ELR (cell line): ENCODE measurements at places on chromosomes 13 and 19.
A peak's percentile ranks its signal among the peaks of the same experiment; 100 is the strongest.

GRCh38 chr13:78604782-78605611 is 1.6 kb upstream of the POU4F1 start:
- peak; percentile 64 for DNase-seq

DNA sequence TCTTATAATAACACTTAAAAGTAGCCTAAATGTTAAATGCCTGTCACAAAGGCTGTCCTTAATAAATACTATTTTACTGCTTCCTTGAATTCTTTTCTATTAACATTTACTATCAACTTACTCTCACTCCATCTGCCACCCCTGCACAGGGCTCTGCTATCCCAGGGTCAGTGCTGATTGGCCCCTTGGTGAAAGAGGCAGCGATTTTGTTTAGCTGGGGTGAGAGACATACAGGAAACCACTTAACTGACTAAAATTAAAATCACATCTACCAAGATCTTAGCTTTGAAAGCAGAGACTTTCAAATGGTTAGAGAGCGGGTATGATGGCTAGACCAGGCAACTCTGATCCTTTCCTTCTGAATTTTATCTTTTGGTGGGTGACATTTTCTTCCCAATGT is 149.9 kb upstream of the HTR2A start:
- DNase-seq: no peak

DNA sequence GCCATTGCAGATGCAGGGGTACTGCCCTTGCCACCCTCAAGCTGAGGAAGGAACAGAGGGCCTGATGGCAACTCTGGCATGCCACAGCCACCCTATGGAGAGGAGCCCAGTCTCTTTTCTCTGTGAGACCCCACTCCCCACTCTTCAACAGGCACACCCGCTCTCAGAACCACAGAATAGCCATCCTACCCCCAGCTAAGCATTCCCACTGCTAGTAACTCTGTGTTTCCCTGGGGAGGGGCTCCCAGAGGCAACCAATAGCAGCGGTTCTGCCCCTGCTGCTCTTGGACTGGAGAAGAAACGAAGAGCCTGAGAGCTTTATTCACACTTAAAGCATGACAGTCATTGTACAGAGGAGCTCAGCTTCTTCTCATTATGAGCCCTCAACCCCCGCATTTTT is 49.3 kb downstream of the UBL3 start:
- no peak for DNase-seq

DNA sequence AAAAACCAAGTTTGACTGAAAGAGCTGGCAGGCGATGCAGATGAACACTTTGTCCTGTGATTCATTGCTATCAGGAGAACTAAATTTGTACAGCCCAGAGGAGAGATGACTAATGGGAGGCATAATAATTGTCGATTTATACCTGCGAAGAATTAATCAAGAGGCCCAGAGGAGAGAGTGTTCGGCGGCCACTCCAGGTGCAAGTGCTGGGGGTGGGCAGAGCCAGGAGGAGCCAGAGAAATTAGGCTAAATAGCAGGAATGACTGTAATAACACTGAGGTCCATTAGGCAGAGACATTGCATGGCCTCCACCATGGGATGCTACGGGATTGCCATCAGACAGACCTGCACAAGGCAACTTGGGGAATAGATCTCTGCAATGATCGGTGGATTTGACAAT is 107.7 kb upstream of the UQCRFS1 start:
- no peak for DNase-seq

GRCh38 chr13:20160306-20161274 is at the start of gene GJA3:
TSS of gene GJA3 (minus strand) at chr13:20161052. CDS start at chr13:20143288, 17,764 bp downstream.
- peak; percentile 70 for DNase-seq

DNA sequence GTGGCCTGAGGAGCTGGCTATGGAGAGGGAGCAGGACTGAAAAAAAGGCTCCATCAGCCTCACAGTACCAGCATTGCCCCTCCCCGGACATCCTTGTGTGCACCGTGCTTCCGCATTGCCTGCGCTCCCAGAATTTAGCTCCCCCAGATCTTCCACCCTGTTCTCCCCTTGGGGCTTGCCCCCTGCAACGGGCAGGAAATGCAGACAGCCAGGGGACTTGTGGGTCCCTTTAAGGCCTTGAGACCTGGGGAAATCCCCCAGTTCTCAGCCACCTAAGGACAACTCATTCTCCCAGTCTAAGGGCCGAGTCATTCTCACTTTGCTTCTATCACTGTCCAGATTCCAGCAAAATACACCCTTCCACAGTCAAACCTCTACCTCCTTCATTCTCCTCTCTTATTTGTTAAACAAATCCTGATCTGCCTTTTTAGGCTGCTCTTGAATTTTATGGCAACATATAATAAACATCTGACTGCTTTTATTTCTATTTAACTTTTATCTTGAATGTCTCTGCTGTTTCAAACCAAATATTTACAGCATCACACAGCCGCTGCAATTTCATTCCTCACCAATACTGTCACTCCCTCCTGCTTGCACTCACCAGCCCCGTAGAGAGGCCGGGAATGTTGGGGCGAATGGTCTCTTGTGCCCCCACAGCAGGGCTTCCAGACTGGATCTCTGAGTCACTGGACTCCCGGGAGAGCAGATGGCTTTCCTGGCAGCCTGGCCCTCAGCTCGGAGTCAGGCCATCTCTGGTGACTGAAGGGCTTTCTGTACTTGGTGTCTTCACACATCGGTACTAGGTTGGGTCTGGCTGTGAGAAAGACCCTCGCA is 221.9 kb downstream of the TSHZ3 start:
- peak; percentile 94 for DNase-seq

- DNase-seq: no peak
Observed at GRCh38 chr19:51959791-51960190, 26.8 kb downstream of the ZNF350 start.

DNA sequence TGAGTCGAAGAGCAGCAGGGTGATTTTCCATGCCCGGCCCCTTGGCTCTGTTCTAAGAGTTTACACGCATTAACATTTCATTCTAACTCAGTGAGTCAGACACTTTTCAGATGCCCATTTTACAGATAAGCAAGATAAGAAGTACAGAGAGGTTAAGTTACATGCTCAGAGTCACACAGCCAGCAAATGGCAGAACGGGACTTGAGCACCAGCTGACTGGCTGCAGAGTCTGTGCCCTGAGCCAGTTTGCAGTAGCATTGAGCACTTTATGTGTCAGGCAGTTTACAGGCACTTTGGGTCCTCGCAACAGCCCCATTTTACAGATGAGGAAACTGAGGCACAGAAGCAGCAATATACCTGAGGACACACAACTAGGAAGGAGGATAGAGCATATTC is 19.0 kb downstream of the CCDC8 start:
- peak; percentile 38 for DNase-seq

GRCh38 chr19:3914199-3914598 is 18.7 kb upstream of the NMRK2 start:
- DNase-seq: no peak

GRCh38 chr13:31663880-31664585 is 75.3 kb upstream of the RXFP2 start:
- no peak for DNase-seq

DNA sequence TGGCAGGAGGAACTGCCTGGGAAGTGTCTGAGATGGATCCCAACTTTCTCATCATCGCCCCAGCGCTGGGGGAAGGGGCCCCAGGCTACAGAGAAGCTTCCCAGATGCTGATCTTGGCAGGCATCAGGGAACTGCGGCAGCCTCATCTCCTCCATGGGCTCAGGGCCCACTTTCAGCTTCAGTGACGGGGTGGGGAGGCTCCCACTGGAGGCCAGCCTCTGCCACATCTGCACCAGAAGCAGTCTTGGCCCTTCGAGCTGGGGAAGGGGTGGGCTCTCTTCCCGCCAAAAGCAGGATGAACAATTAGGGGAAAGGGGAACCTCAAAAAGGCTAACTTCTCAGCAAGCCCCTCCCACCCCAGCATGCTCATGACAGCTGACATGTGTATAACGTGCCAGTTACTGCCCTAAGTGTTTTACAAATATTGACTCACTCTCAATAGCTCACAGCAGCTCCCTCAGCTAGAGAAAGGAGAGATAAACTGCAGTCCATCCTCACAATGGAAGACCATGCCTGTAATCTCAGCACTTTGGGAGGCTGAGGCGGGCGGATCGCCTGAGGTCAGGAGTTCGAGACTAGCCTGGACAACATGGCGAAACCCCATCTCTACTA is 7.1 kb upstream of the S1PR2 start:
- DNase-seq: peak; percentile 32

DNA sequence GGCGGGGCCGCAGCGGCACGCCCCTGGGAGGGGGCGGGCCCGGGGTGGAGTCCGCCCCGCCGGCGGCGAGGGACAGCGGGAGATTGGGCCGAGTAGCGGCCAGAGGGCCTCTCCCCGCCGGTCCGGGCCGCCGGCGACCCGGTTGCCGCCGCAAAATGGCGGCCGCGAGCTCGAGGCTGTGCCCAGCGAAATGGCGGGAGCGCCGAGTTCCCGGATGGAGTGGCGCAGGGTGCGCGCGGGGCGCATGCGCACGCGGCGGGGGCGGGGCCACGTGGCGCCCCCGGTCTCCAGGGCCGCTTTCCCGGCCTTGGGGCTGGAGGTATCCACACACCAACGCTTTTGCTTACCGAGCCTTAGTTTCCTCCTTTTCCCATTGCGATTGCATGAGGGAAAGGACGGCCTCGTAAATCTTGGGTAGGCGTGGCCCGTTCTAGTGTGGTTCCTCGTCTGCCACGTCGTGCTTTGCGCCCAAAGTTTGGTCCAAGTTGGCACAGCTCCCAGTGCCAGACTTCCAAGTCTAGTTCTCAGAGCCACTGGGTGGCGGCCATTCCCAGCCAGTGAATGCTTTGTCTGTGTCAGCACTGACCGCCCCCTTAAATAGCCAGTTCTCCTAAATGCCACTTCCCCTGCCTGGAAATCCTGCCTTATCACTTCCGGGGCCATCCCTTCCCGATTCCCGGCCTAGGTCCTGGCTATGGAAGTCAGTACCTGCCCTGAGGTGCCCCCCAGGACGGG is 513 bp downstream of the CIRBP start:
- peak; percentile 88 for DNase-seq

DNA sequence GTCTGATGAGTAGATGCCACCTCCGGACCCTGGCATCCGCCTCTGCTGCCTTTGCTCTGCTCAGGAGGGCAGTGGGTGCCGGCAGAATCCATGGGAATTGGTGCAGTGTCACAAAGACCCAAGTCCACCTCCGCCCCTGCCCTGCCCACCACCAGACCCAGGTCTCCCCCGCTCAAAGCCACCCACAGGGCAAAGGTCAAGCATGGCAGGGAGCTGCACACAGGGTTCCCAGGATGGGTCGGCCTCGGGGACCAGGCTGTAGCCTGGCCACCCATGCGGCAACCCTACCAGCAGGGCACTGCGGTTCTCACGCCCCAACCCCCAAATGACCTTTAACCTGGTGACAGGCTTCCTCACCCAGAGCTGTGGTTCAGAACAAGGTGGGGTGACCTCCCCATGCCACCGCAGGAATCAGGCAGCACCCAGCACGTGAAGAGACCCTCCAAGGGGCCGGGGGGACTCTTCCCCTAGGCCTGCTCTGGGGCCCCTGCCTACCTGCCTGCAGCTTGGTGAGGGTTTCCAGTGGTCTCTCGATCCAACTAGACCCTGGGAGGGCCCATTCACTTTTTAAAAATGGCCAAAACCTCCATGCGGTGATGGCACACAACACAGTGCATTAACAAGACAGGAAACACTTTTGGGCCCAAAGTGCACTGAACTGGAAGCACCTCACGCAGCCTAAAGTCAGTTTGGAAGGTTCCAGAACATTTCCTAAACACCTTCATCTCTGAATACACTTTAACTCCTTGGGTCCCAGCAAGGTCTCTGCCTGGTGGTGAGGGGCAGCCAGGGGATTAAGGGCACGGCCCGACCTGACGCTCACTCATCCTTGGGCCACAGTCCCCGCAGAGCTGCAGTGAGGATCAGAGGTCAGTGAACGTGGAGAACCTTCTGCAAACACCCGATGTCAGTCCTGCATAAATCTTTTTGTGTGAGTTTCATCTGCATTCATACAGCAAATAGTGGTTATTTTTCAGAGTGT is 11.0 kb downstream of the GAS6 start:
- DNase-seq: no peak

GRCh38 chr19:55437410-55437809 is 5.7 kb downstream of the SHISA7 start:
- DNase-seq: peak; percentile 72

DNA sequence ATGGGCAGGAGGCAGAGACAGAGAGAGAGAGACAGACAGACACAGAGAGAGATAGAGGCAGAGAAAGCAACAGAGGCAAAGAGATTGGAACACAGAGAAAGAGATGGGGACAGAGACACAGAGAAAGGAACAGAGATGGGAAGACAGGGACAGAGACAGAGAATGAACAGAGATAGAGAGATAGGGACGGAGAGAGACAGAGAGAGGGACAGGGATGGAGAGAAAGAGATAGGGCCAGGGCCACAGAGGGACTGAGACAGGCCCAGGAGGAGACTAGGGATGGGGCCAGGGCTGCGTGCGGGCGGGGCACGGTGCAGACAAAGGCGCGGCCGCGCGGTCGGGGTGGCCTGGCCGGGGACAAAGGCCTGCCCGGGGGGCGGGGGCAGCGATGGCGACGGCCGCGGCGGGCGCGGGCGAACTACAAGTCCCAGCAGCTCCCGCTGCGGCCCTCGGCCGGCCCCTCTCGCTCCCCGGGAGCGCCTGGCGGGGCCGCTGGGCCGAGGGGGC is at the start of gene ZNF358:
ZNF358 (plus strand) TSS at position 459 of the 507 bp plus-strand sequence. CDS start 3,140 bp downstream, outside the sequence.
- peak; percentile 73 for DNase-seq

- no peak for DNase-seq
Observed at GRCh38 chr13:55673910-55674309, 1466.8 kb upstream of the PRR20A start.

DNA sequence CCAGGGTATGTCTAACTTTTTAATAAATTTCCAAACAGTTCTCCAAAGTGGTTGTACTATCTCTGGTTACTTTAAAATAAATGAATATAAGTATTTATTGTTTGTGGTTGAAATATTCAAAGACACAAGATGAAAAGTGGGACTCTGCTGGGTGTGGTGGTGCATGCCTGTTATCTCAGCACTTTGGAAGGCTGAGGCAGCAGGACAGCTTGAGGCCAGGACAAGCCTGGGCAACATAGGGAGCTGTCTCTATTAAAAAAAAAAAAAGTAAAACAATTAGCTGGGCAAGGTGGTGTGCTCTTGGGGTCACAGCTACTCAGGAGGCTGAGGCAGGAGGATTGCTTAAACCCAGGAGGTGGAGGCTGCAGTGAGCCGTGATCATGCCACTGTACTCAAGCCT is 10.4 kb downstream of the PNMA8A start:
- DNase-seq: no peak

DNA sequence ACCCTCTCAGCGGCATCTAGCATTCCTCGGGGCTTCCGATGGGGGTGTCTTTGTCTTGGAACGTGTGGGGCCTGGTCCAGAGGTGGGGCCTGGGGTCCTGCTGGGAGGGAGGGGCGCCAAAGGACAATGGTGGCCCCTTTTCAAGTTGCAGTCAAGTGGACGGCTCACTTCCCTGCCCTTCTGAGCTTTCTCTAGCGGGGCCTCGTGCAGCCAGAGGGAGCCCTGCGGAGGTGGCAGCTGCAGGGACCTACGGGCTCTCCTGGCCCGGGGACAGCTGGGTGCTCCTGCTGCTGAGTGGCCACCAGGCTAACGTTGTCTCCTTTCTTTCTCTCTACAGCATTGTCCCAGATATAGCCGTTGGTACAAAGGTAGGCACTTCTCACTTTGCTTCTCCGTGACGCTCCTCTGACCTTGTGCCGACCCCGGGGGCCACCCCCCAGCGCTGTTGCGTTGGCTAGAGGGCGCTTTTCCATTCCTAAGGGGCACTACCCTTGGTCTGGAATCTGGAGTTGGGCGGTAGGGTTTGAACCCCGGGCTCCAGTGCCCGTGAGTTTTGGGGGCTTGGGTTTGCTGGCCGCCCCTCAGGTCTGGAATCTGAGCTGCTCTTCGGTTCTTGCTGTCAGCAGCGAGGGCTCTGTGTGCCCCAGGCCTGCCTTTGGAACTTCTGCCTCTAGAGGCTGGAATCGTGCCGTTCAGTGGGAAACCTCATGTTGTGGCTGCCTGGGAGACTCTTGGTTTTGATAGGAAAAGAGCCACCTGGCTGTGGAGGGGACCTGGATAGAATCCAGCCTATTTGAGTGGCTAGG is 2.0 kb downstream of the PTBP1 start:
- peak; percentile 59 for DNase-seq

GRCh38 chr13:27406178-27406939 is 18.1 kb upstream of the GTF3A start:
- peak; percentile 56 for DNase-seq
